Osteoblast (primary cell): ENCODE measurements at places on chromosomes 2 and 18. TPM values are rescaled to one million over a fixed set of nuclear protein-coding genes. Genes with fewer than 3 reads are reported as not detected.

DNA sequence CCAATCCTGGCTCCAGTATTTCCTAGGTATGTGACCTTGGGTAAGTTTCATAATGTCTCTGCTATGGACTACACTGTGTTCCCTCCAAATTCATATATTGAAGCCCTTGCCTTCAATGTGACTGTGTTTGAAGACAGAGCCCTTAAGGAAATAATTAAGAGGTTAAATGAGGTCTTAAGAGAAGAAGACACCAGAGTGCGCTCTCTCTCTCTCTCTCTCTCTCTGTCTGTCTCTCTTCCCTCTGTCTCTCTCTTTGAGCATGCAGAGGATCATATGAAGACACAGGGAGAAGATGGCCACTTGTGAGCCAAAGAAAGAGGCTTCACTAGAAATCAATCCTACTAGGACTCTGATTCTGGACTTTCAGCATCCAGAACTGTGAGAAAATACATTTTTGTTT lies 52.2 kb downstream of the NXPH2 start:
- DNase-seq: no peak

TPGS2 gene
- total RNA-seq: 92.2 and 98.8 TPM in 2 replicates

DNA sequence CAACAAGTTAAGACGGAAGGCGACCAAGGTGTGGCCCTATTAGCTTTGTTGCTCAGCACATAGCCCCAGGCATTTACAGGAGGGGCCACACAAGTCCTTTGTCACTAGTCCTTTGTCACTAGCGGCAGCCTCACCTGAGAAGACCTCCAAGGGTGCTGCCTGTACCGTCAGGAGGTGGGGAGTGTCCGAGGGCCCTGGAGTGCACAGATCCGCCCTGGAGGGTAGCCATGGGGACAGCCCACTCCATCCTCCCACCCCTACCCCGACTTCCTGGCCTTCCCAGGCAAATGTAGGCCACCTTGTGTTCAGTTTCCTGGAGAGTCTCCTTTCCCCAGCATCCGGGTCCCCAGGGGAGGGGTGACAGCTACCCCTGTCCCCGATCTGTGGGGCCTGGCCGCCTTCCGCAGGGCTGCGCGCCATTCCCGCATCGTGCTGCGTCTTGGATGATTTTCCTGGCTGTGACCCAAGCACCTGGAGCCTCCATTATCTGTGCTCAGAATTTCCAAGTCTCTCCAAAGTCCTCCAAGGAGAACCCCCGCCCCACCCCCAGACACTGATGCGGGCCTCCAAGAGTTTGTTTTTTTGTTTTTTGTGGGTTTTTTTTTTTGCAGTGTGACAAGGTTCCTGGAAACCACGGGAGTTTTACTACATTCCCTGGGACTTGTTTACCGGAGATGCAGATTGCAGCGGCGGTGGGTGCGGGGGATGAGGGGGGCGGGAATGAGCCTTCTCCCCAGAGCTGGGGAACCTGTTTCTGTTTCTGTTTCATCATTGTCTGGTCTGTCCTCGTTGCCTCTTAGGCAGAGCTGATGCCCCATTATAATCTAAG lies 28.6 kb downstream of the TEX44 start:
- no peak for DNase-seq

CD8B2 gene
- not detected in 2 replicates for total RNA-seq

GRCh38 chr2:3254442-3254941 lies 123.1 kb downstream of the EIPR1 start:
- no peak for DNase-seq

GRCh38 chr2:128280901-128281321 lies 37.8 kb downstream of the HS6ST1 start:
- DNase-seq: peak; percentile 68

DNA sequence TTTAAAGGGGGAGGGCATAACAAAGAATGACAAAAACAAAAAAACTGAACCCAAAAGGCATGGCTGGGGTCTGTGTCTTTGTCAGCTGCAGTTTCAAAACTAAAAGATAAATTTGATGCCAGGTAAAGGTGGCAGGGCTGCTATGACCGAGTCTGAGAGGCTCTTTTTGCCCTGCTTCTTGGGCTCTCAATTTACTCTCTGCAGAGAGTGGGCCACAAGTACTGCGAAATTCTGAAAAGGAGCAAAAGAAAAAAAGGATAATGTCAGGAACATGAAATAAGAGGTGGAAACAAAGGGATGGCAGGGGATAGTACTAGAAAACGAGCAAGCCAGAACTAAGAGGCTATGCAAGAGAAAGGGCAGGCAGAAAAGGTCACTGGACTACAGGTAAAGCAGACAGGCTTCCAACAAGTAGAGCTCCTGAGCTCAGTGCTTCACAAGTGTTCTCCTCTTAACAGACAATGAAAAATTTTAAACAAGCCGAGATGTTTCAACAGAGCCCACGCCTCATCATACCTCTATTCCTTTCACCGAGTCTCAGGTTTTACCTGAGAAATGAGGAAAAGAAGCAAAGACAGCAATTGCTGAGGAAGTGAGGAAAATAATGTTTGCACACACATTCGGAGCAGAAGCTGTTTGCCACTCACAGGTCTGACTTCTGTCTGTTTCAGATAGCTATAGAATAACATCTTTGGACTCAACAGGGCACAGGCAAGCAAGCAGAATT lies 7.3 kb downstream of the IRS1 start:
- DNase-seq: peak; percentile 85

GRCh38 chr2:69567157-69567908 lies 76.2 kb downstream of the AAK1 start:
- DNase-seq: peak; percentile 31

NEUROD1 gene
- total RNA-seq: not detected in 2 replicates

GRCh38 chr2:19785447-19785846 lies 116.3 kb downstream of the TTC32 start:
- no peak for DNase-seq

- DNase-seq: no peak
These were observed 857.3 kb downstream of the CPS1 start for GRCh38 chr2:211413746-211414145.

SP140L gene
- 15.6 and 18.6 TPM in 2 replicates for total RNA-seq

SYT4 gene
- not detected in 2 replicates for total RNA-seq

DNA sequence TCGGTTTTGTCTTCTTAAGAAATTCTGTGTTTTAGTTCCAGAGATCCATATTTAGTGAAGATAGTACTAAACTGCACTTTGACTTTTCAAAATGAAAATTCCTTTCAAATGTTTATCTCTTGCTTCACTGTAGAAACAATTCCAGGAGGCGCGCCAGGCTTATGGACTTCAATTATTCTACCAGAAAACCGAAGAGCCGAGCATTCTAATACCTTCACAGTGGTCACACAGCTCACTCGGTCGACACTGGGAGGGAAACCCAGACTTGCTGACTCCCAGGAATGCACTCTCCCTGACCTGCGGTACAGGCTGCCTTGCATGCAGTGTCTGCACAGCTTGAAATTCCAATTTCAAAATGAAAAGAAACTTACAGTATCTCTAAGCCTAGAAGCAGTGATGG lies 119.9 kb upstream of the PIEZO2 start:
- peak; percentile 18 for DNase-seq

GRCh38 chr2:220076734-220077133 lies 449.3 kb downstream of the SLC4A3 start:
- peak; percentile 68 for DNase-seq

- DNase-seq: no peak
These were observed 516.2 kb downstream of the DCDC2C start for GRCh38 chr2:4219571-4219970.

DNA sequence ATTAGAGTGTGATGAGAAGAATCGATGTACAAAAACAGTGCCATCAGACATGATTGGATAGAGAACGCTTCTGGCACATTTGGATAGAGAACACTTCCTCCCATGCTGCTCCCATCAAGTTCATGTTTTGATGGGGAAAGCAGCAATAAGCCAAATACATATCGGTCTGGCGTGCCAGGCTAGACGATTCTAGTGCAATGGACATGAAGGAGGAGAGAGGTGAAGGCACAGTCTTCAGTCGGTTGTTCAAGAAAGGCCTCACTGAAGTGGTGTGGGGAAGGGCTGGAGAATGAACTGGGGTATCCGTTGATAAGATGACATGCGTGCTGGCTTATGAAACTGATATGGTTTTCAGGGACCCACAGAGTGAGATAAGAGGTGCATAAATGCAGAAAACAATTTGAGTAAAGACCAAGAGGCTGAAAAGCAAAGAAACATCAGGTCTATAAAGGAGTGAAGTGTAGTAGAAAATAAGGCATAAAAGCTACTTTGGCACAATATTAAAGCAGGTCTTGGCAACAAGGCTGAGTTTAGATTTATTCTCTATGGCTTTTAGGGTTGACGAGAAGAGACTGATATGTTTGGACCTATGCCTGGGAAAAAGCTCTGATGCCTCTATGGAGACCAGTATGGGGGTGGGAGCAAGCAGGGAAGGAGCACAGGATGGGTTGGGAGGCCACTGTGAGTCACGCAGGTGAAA lies 117.6 kb upstream of the PIEZO2 start:
- DNase-seq: no peak

- DNase-seq: peak; percentile 30
These were observed 69.8 kb upstream of the PDE1A start for GRCh38 chr2:182496596-182496995.

DNA sequence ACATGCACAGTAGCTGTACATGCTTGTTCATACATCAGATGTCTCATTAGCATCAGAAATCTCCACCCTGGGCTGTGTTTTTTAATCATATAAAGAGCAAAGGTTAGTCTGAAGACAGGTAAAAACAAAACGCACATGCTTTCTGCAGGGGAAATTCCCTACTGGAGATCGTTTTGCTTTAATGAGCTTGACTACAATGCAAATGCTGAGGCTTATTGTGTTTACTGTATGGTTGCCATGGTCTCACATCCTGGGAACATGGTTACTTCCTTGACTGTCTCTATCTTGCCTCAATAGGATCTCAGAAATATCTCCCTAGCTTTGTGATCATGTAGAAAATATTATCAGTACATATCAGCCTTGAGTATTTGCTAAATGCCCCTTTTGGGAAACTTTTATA lies 336.5 kb upstream of the TFPI start:
- no peak for DNase-seq

GRCh38 chr2:207133820-207134519 lies 31.8 kb downstream of the KLF7 start:
- DNase-seq: peak; percentile 78

DNA sequence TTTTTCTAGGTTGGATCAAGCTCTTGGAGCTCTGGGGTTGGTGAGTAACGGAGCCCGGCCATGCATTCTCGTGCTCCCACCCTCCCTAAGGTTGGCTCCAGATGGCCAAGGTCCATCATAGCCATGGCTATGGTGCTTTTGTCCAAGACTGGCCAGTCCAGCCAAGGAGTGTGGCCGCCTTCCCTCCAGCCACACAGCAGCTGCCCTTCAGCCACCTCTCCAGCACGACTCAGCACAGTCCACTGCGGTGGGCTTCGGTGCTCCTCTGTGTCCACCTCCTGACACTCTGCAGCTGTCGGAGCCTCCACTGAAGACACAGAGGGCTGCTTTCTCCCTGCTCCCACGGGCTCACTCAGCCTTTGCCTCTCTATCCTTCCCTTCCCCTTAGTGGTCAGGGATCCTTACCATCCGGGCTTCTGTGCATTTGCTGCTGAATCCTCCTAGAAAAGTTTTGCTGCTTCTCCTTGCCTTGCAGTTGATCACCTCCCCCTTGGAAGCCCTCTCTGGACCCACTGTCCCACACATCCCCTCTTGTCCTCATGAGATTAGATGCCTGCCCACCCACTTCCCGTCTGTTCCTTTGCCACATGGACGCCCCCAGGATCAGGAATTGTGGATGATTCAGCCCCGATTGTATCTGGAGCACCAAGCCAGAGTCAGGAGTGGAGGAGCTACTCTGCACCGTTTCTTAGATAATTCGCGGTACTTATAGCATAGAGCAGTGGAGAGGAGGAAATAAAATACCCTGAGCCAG lies 177.1 kb upstream of the COPS8 start:
- no peak for DNase-seq

GRCh38 chr2:148704247-148704646 lies 59.7 kb downstream of the EPC2 start:
- DNase-seq: no peak

- no peak for DNase-seq
These were observed 472.2 kb upstream of the DCC start for GRCh38 chr18:51867767-51868166.

SERPINB11 gene
- total RNA-seq: not detected in 2 replicates

GRCh38 chr2:213187833-213188532 lies 36.6 kb upstream of the IKZF2 start:
- DNase-seq: peak; percentile 79

GRCh38 chr2:157404363-157404762 lies 39.5 kb downstream of the CYTIP start:
- DNase-seq: peak; percentile 13

GPAT2 gene
- 2.2 and 9.4 TPM in 2 replicates for total RNA-seq

DNA sequence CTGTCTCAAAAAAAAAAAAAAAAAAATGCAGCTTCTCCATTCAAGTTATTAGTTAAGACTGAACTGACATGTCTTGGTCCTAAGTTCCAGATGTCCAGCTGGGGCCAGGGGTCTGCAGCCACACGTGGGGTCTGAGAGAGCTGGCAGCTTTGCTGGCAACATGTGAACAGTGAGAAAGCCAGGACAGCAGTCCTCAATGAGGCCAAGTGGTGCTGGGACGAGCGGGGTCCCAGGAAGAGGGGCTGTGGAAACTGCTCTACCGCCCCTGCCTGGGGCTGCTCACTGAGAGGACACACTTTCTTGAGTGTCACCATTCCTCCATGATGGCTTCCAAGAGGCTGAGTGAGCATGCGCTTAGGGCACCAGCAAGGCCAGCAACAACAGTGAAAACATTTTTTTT lies 100.7 kb upstream of the TAF1B start:
- DNase-seq: no peak

GRCh38 chr2:129744649-129745048 lies 234.8 kb upstream of the RAB6C start:
- no peak for DNase-seq

GALNT14 gene
- not detected in 2 replicates for total RNA-seq
